ENCODE measurements at places on chromosomes 7 and 10.
A peak's percentile ranks its signal among the peaks of the same experiment; 100 is the strongest.

DNA sequence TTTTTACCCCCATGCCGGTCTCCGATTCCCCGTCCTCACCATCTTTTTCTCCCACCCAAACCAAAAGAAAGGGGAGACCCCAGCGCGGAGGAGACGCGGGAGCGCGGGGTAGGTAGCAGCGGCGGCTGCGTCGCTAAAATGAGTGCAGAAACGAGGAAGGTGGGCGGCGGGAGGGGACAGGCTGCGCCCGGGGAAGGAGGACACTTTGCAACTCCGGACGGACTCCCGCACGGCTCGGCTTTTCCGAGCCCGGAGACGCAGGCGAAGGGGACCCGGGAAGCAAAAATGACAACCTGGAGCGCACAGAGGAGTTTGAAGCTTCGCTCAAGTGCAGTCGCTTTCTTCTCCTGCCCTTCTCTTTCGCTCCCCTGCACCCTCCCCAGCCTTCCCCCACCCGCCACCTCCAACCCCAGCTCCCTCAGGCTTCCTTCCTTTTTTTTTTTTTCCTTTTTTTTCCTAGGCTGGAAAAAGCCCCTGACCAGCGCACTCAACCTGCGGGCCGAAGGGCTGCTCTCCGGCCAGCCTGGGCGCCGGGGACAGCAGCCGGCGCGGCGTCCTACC, 453 bp downstream of the SFMBT2 start:
- DNase-seq, result no peak

DNA sequence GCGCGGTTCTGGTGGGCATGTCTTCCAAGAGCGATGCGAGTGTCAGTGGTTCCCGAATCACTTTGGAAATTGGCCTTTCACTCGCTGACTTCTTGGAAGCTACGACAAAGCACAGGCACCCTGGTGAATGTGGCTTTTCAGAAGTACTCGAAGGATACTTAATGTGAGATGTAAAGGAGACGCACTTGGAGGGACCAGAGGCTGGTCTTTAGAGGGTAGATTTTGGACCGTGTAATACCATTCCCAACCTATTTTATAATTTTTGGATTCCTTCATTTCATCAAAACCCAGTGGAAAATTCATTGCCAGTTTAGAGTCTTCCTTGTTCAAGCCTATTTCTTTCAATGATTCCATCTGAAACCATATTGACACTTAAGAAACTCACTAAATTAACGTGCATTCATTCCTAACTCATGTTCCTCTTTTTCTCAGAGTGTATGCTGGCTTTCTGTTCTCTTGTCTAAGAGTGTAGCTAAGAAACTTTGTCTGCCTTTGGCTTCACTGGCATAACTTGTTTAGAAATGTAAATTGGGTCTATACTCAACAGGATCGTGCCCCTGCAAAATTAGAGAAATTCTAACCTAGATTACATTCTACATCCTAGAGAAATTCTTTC, 645 bp upstream of the COPG2 start:
- no peak for DNase-seq

DNA sequence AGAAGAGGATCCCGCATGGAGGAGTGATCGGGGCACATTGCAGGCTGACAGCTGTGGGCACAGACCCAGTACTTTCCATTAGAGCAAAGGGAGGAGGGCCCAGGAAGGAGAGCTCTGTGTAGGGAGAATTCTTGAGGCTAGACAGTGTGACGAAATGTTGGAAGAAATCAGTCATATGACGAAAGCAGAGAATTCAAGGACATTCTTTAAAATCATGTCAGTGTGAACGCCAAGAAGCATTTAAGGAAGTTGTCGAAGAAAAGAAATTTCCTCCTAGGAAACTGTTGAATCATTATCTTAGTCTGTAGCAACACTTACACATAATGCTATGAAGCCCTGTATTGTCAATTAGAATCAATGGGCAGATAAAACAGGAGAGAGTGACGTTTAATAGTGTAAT, 191.3 kb upstream of the ADARB2 start:
- no peak for DNase-seq

DNA sequence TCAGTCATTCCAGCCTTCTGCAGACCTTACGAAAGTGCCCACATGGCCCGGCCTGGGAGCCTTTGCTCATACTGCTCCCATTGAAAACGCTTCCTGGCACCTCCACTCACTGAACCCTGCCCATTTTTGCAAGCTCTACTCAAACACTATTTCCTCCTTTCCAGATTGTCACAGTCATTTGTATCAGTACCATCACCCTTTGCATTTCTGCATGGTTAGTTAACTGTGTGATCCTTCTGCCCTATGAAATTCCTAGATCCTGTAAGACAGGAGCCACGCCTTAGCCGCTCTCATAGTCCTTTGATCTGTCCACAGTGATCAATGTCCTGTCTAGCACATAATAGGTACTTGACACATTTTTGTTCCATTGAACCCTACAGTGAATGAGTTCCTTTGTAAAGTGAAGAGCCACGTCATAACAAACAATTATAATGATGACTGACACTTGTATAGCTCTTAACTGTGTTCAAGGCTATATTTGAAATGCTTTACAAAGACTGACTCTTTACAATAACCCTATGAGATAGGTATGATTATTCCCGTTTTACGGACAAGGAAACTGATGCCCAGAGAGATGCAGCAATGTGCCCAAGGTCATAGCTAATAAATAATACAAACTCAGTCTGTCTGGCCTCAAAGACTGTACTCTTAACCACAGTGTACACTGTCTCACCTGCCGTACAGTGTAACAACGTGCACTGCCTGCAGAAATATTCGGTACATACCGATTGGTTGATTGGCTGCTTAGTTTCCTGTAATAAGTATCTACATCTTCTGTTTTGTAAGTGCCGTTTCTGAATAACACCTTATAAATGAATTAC, 16.6 kb upstream of the ITIH2 start:
- DNase-seq, result no peak

DNA sequence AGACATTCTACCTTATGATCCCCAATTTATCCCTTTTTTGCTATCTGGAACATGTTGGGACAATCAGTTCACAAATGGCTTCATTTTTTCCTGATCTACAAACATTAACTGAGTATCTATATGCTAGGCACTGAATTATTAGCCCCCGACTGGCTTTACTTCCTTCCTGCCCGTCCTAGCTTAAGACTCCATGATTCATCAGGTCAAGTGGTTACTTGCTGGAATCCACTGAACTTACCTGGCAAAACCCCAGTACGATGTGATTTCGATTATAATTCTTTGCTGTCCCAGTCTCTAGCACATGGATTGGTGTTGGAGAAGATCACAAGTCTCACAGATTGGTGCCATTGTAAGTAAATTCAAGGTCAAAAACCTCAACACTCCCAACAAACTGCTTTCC, 77.1 kb downstream of the ORC5 start:
- DNase-seq, result no peak

- no peak for DNase-seq
These were observed 12.5 kb downstream of the NPVF start for GRCh38 chr7:25215694-25216335.

GRCh38 chr10:113384181-113384580, 168.7 kb upstream of the HABP2 start:
- no peak for DNase-seq

DNA sequence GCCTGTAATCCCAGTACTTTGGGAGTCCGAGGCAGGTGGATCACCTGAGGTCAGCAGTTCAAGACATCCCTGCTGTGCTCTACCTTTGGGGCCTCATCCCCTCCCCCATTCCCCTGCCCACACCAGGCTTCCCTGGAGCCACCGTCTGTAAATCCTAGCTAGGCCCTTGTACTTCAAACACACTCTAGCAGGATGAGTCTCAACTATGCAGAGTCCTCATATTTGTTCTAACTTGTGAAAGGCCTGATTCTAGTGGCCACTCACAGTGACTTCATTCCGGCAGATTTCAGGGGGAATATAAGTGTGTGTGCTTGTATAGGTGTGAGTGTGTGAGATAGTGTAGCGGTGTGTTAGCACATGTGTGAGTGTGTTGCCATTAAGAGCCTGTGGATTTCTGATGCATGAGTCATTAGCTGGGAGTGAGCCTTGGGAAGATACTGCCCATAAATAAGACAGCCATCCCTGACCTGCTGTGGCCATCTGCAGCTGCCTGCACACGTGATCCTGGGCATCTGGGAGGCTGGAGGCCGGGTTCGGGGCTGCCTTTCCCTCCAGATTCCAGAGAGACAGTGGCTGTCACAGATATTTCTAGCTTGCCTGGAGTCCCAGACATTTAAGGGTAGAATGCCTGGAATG, 1.7 kb upstream of the NEURL1 start:
- peak; percentile 33 for DNase-seq

DNA sequence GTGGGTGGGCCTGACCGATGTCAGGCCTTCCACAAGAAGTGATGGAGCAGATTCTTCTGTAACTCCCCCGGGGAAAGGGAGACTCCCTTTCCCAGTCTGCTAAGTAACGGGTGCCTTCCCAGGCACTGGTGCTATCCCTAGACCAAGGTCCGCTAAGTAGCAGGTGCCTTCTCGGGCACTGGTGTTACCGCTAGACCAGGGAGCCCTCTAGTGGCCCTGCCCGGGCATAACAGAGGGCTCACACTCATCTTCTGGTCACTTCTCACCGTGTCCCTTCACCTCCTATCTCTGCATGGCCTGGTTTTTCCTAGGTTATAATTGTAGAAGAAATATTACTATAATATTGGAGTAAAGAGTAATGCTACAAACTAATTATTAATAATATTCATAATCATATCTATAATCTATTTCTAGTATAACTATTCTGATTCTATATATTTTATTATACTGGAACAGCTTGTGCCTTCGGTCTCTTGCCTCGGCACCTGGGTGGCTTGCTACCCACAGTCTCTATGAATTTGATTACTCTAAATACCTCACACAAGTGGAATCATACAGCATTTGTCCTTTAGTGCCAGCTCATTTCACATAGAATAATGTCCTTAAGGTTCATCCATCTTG, 1378.7 kb downstream of the XPNPEP1 start:
- DNase-seq, result peak; percentile 15

- DNase-seq, result peak; percentile 2
These were observed 25.0 kb downstream of the ZPBP start for GRCh38 chr7:50068026-50068425.

DNA sequence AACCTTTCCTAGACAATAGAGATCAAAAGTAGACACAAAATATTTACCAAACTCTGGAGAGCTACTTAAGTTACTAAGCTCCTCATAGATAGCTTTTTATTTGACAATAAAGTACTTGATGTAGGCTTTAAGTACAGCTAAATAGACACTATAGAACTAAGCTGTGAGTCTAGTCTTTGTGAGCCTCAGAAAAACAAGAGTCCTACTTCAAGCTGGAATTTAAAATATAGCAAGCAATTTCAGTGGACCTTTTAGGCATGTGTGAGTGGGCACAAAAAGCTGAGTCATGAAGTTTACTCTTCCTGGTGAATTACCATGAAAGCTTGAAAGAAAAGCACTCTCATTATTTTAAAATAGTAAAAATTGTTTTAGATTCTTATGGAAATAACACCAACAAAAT, 76.1 kb downstream of the ADD3 start:
- DNase-seq, result no peak
